Activated T-helper 1 cell treated with anti-CD3 and anti-CD28 coated beads, Interleukin-2, amount 50 U/mL, for 16 hours (primary cell): ENCODE measurements at places on chromosomes 1 and 21.

GRCh38 chr1:219329578-219329977 lies 155.9 kb downstream of the LYPLAL1 start:
- no peak for DNase-seq

DNA sequence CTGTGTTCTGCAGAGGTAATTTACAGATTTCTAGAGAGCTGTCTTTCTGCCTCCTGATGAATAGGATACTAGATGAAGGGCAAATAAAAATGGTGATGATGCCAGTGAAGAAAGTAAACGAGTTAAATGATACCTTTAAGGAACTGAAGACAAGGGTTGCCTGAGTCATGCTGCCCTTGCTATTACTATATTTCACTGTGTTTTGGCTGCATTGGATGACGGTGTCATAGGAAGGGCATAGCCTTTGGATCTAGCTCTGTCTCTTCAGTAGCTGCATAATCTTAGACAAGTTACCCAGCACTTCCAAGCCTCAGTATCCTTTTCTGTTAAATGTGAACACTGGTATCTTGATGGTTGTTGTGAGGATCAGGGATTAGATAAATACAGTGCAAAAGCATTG lies 131.5 kb upstream of the FGGY start:
- no peak for DNase-seq

- no peak for DNase-seq
Observed at GRCh38 chr1:40032240-40032891, 8.2 kb upstream of the CAP1 start.

- DNase-seq: no peak
Observed at GRCh38 chr1:67831850-67832513, 1.3 kb downstream of the GNG12 start.

DNA sequence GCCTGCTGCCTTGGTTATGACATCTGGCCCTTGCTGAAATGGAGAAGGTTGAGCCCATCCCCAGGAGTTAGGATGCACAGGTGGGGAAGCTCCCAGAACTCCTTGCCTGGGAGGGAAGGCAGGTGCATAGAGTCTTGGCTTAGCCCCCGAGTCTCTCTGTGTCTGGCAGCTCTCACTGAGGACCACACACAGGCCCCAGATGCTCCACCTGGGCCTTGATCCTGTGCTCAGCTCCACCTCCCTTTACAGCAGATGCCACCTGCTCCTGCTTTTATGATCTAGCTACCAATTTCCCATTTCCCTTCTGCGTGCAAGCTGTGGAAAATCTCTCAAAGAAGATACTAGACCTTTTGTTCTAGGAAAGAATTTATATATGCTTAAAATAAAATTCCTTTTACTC lies 28.8 kb upstream of the KCNJ6 start:
- no peak for DNase-seq

GRCh38 chr1:227010645-227011044 lies 70.6 kb downstream of the COQ8A start:
- no peak for DNase-seq

DNA sequence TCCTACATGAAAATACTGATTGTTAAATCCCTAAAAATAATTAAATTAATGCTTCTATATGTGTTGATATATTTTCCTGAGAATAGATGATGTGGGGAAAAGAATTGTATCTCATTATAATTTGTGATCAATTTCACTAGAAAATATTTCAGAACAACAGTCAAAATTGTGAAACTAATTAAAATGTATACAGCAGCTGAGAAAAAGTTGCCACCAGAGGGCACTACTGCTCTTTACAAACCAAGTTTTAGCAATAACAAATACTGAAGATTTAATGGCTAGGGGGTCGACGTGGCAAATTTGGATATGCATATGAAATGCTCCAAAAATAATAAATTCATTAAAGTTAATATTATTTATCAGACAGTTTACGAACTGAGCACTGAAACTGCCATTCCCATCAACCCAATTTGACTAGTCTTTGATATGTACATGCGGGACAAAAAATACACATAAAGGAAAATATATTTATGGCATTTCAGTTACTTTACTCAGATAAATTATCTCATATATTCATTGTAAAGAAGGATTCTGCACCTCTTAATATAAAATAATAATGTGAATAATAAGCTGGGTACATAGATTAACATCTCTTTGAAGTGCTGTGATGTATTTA lies 96.3 kb upstream of the TMPRSS15 start:
- no peak for DNase-seq

DNA sequence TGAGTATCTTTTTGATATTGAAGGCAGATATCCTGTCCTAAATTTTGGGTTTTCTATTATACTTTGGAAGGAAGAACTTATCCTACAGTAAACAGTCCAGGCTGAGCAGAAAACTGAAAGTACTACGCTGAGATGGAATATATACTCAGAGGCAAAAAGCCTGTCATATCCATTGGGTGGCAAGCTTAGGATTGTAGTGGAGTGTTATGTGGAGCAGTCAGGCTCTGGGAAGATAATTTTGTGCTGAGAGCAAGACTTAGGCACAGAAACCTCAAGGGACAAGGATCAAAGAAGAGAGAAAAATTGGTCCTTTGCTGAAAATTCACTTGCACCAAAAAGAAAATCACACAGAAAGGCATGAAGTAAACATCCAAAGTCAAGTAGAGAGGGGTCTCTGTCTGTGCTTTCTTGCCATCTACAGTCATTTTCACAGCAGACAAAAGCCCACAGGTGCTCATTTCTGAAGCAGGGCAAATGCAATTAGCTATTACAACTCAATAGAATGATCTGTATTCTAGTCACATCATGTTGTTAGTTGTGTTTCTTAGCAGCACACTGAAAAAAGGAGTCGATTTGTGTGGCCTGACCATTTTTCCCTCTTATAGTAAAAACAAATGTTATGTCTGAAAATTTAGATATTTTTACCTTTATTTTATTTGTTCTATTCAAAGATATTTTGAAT lies 38.5 kb downstream of the CRB1 start:
- DNase-seq: no peak

GRCh38 chr21:35838987-35839763 lies 221.2 kb downstream of the SETD4 start:
- no peak for DNase-seq

DNA sequence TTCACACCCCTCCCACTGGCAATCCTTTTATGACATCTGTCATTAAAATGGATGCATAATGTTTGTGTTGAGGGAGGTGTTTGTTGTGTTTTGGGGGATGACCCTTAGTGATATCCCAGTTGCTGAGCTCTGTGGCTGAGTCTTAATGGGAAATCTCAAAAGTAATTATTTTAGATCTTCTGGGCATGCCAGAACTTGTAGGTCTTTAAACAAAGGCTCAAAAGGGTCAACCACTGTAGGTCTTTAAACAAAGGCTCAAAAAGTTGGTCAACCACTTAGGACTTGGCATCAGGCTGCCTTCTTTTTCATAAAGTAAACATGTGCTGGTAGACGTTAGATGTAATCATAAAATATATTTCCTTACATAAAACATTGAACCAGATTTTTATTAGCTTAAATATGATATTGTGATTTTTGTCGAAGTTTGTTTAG lies 78.0 kb downstream of the CDC14A start:
- no peak for DNase-seq

GRCh38 chr1:156476501-156477298 lies 23.9 kb downstream of the MEF2D start:
- DNase-seq: no peak

- DNase-seq: no peak
Observed at GRCh38 chr1:44019466-44019948, 11.8 kb downstream of the SLC6A9 start.
